ENCODE measurements at places on chromosomes 1 and 21.

DNA sequence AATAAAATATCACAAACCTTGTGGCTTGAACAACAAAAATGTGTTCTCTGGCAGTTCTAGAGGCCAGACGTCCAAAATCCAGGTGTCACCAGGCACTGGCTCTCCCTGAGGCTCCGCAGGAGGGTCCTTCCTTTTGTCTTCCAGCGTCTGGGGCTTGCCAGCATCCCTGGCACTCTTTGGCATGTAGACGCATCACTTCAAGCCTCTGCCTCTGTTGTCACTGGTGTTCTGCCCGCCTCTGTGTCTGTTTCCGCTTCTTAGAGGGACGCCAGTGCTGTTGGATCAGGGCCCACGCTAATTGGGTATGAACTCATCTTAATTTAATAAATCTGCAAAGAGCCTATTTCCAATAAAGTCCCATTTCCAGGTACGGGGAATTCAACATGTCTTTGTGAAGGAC, 273.7 kb upstream of the C1orf174 start:
- DNase-seq, result no peak

DNA sequence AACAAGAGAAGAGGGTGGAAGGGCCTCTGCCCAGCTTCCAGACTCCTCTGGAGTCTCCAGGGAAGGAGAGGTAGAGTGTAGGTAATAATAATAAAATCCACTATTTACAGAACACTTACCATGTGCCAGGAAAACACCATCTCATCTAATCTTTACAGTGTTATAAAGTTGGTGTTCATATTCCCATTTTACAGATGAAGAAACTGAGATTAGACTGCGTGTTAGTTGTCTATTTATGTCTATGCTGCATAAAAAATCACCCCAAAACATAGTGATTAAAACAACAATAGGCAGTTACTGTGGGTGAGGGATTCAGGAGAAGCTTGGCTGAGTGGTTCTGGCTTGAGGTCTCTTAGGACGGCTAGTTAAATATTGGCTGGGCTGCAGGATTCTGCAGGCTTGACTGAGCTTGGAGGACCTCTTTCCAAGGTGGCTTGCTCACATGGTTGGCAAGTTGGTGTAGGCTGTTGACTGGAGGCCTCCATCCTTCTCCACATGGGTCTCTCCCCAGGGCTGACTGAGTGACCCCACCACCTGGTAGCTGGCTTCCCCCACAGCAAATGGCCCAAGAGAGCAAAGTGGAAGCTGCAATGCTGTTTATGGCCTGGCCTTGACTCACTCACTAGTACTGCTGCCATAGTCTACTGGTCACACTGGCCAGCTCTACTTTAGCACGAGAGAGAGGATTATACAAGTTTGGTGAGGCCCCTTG, 6.5 kb upstream of the ALX3 start:
- no peak for DNase-seq

- no peak for DNase-seq
Observed at GRCh38 chr1:43432907-43433306, 20.8 kb downstream of the HYI start.

DNA sequence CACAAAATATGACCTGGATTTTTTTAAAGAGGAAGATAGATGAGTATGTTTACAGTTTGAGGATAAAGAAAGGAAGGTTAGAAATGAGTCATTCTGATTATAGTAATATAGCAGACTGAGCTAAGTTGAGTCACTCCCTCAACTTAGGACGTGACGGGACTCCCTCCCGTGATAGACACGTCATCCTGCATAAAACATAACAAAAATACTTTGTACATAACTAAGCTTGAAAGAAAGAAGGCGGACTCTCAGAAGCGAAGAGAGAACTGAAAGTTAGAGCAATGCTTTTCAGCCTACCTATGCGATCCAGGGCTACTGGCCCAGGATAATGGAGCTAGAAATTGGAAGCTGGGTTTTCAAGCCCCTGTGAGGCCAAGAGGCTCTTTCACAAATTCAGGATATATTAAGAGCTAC, 53.0 kb upstream of the DESI2 start:
- DNase-seq, result peak; percentile 98

DNA sequence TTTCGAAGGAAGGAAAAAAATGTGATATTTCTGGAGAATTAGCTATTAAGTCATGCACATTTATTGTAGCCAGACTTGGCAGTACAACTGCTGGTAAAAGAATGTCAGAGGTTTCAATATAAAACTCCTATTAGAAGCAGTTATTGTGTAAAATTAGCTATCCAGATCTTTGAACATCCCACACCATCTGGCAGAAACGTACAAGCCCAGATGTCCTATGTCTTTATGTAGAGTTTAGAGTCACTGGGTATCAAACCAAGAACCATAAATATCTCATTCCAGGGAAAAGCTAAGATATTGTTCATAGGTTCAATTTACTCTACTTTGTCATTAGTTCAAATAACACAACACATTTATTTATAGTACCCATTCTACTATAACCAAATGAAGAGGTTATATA, 31.4 kb downstream of the OLFM3 start:
- DNase-seq, result no peak

DNA sequence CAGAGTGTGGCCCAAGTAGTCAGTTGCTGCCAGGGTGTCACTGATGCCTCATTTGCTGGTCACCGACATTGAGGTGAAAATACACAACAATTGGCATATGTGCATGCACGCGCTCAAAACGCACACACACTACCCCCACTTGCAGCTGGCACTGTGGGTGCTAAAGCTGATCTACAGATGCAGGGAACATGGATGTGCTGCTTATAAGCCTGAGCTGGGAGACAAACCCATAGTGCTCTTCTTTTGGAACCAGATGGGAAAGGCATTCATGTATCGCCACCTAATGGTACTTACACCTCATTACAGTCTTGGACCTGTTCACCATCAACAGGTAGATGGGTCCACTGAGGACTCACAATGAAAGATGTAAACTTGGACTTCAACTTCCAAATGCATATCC, 70.3 kb upstream of the CAMK1G start:
- DNase-seq, result peak; percentile 61

- DNase-seq, result no peak
Observed at GRCh38 chr1:14375226-14375625, 223.3 kb upstream of the KAZN start.

DNA sequence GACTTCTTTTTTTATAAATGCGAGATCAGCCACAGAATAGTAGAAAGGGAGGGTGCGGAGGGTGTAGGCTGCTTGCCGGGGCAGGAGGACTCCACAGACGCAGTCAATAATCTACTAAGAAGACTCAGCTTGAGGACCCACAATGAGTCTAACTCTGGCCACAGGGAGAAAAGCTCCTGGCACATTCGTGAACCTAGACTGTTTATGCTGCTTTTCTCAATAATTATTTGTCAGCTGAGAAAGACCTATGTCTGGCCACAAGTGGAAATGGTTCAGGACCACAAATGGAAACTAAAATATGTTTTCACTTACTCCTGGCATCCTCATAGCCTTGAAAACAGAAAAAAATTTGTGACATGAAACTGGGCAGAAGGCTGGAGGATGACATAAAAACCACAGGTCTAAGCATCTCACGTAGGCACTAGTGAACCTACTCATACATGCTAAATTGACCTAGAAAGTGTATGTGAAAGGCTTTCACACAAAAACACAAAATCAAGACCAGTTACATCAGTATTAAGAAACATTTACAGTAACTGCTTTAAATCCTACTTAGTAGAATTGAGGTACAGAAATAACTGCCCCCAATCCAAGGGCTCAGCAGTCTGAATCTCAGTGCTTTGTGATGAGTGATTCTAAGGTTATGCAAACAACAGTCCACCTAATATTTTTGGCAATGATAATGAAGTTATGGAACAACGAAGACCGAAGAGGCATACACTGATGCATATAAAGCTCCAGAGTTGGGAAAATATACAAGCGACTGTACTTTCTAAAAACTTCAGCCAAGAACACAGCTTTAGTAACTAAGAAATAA, 159.5 kb downstream of the SLC45A1 start:
- peak; percentile 71 for DNase-seq

DNA sequence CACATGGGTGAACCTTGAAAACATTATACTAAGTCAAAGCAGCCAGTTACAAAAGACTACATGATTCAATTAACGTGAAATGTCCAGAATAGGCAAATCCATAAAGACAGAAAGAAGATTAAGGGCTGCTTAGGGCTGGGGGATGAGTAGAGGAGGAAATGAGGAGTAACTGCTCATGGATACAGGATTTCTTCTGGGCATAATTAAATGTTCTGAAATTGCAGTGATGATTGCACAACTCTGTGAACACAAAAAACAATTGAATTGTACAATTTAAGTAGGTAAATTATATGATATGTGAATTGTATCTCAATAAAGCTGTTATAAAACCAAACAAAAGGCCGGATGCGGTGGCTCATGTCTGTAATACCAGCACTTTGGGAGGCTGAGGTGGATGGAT, 52.2 kb downstream of the RERE start:
- DNase-seq, result peak; percentile 37

GRCh38 chr1:38273196-38273804, 226.7 kb upstream of the POU3F1 start:
- no peak for DNase-seq
